ENCODE measurements at places on chromosomes 3 and 15.

GRCh38 chr3:59313365-59313764 is 263.5 kb upstream of the CFAP20DC start:
- peak; percentile 60 for DNase-seq

GRCh38 chr15:93399121-93399520 is 310.1 kb upstream of the RGMA start:
- no peak for DNase-seq

- no peak for DNase-seq
These were observed 3.4 kb upstream of the TLR9 start for GRCh38 chr3:52228751-52229291.

- no peak for DNase-seq
These were observed 53.5 kb downstream of the WHAMM start for GRCh38 chr15:82862886-82863285.

DNA sequence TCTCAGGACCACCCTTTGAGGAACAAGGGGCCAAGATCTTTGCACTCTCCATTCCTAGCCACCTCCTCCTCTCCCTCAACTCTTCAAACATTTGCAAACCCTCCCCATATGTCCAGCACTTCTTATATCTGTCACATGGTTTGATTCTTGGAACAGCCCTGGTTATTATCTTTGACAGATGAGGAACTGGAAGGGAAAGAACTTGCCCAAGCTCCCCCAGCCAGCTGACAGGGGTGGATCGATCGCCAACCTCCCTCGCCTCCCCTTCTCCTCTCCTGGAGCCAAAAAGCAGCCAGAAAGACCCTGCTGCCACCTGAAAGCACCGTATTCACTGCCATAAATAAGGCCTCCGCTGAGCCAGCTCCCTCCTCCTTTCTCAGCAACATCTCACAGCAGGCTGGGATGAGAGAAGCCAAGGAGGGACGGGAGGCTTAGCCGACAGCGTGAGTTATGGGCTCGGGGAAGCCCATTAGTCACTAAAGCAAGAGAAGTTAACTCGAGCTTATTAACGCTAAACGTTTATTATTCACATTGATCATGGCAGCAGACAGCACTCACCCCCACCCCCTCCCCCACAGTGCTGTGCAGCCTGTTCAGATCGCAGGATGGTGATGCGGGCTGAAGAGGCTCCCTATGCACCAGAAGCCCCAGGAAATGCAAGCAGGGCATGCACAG is 22.2 kb upstream of the FGD5 start:
- DNase-seq: no peak

- no peak for DNase-seq
These were observed 25.8 kb downstream of the MECOM start for GRCh38 chr3:169637731-169638130.

All from hepatocyte (in vitro differentiated cells).